ENCODE measurements at places on chromosomes 1 and 21.

GRCh38 chr1:2115008-2115641 lies 64.9 kb downstream of the PRKCZ start:
- DNase-seq: no peak

DNA sequence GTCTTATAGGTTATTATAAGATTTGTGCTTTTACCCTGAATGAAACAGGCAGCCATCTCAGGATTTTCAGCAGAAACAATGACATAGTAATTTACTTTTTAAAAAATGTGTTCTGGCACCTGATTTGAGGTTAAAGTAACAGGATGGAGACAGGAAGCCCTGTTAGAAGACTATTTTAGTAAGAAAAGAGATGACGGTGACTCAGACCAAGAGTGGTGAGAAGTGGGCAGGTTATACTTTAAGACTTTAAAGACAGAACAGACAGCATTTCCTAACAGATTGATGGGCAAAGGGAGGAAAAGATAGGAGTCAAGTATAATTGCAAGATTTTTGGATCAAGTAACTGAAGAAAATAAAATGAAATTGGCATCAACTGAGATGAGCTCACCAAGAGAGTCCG lies 436.8 kb upstream of the NR5A2 start:
- DNase-seq: no peak

- no peak for DNase-seq
Observed at GRCh38 chr1:3002349-3003038, 18.8 kb upstream of the ACTRT2 start.

DNA sequence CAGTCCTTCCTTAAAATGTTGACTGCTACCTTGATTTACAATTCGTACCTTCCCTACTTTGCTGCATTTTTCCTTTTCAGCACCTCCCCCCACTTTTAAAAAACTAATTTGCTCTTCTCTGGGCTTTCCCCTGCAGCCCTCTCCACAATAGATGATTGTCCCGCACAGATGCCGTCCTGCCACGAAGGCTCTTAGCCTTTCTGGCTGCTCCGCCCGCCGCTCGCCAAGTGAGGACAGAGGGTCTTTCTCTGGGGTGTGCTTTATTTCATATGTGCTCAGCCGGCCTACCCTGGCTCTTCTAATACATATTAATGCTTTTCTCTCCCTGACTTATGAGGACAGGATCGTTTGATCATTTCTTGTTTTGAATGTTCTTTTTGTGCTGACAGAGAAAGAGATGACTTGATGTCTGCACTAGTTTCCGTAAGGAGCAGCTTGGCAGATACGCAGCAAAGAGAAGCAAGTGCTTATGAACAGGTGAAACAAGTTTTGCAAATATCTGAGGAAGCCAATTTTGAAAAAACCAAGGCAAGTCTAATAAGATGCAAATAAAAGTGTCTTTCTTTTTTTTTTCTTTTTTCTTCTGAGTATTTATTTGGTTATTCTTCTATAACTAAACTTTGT lies 60.6 kb downstream of the SDCCAG8 start:
- no peak for DNase-seq

GRCh38 chr1:172761581-172762486 lies 102.9 kb downstream of the FASLG start:
- no peak for DNase-seq
